ENCODE measurements at places on chromosomes 11 and 22. TPM values are rescaled to one million over a fixed set of nuclear protein-coding genes. Genes with fewer than 3 reads are reported as not detected.

DNA sequence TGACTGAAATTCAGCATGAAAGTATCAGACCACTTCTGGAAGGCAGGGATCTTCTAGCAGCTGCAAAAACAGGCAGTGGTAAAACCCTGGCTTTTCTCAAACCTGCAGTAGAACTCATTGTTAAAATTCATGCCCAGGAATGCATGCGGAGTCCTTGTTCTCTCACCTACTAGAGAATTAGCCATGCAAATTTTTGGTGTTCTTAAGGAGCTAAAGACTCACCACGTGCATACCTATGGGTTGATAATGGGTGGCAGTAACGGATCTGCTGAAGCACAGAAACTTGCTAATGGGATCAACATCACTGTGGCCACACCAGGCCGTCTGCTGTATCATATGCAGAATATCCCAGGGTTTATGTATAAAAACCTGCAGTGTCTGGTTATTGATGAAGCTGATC, 19.1 kb downstream of the ZBTB44 start:
- no peak for DNase-seq

DNA sequence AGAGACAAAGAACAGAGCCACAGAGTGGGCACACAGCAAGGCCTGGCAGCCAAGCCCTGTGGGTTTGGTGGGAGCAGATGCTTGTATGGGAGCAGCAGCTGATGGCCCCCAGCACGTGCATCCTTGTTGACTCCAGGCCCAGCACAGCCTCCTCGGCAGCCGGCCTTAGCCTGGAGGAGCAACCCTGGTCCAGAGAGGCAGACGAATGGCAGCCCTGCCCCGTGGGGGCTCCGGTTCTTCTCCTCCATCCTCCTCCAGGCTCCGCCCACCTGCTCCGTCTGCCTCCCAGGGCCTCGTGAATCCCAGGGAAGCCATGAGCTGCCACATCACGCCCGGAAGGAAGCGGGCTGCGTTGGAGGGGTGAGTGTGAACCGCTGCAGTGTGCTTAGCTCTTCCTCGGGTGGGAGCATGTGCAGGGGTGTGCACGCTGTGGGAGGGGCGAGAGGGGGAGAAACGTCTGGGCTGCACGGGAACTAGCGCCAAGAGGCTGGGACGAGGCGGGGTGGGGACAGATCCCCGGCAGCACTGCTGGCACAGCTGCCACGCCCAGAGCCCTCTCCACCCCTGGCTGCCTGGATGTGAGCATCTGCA, 36.3 kb upstream of the JAM3 start:
- DNase-seq: peak; percentile 43

GRCh38 chr11:15697437-15698236, 582.9 kb downstream of the INSC start:
- DNase-seq: no peak

GRCh38 chr22:30196880-30197336, 49.7 kb downstream of the LIF start:
- no peak for DNase-seq

DNA sequence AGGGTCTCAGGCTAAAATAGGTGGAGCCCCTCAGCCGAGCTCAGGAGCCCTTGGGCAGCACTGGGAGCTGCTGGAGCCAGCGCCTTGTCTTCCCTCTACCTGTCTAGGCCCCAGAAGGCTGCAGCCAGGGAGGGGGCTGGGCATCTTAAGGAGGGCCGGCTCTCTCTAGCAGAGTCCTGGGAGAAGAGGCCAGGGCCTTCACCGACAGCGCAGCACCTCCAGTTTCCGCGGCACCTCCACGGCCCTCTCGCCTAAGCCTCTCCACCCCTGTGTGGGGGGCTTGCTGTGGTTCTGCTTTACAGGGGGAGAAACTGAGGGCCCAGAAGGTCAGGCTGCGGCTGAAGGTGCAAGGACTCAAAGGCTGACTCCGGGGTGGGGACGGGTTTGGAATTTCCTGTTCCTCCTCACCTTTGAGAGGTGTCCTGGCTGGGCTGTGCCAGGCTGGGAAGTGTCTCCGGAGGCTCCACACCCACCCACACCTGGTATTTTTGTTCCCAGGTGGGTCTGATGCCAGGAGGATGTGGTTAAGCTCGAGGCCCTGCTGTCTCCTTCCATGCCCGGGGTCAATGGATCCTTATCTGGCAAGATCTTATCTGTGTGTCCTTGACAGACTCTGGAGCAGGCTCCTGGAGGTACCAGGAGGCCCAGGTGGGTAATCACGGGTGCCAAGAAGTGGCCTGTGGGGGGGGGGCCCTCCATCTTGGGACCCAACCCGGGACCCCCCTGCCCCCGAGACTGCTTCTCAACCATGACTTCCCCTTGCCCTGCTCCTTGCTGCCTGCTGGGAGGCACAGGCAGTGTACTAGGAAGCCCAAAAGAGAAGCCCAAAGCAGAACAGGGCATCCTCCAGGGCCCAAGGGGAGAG, 95.3 kb upstream of the FGF3 start:
- DNase-seq: peak; percentile 29

DNA sequence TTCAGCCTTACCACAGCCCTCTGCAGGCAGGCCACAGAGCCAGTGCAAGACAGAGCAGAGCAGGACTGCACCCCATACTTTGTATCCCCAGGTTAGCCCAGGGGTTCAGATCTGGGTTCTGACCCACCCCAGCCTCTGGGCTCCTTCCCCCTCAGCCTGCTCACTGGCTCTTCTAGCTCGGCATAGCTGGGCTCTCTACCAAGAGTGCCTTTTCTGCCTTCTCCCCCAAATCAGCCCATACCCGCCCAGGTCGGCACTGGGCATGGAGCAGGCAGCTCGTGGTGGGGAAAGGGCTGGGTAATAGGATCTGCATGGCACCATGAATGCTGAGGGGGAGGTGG, 8.3 kb downstream of the RELT start:
- DNase-seq: no peak

GRCh38 chr11:130420478-130421198, 7.8 kb downstream of the ADAMTS8 start:
- no peak for DNase-seq

GRCh38 chr11:57476047-57476756, 15.9 kb downstream of the RTN4RL2 start:
- peak; percentile 72 for DNase-seq

DNA sequence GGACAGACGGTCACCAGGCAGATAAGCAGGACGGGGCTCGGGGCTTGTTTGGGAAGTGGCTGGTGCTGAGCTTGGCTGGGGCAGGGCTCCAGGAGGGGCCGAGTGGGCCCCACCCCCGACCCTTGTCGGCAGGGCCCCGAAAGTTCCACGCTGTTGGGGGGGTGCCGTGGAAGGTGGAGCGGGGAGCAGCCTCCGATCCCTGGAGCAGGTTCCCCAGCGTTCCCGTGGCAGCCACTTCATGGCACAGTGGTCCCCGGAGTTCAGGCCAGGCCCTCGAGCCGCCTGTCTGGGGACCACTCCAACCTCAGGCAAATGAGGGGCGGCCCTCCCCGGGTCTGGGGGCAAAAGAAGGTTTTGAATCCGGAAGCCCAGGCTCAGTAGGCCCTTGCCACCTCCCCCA, 46.7 kb upstream of the PPARA start:
- no peak for DNase-seq

ZNF280A gene
- total RNA-seq: not detected

Measured in mucosa of descending colon (tissue), 3 donors.